Renal cortex interstitium (tissue), 15 donors: ENCODE measurements at places on chromosomes 6 and 20. TPM values are rescaled to one million over a fixed set of nuclear protein-coding genes. Genes with fewer than 3 reads are reported as not detected.

The SLC12A5 gene
- polyA plus RNA-seq, result 2.5 TPM

The NHLRC1 gene
- polyA plus RNA-seq, result 2.6 TPM

The BPIFB2 gene
- not detected for polyA plus RNA-seq

The EYA2 gene
- polyA plus RNA-seq, result 0.95 TPM

The SLC22A7 gene
- 0.79 TPM for polyA plus RNA-seq

The SYNCRIP gene
- 155 TPM for polyA plus RNA-seq

The PNPLA1 gene
- 1.7 TPM for polyA plus RNA-seq

The TRERF1 gene
- 15.9 TPM for polyA plus RNA-seq

The OR2H1 gene
- polyA plus RNA-seq, result not detected

DNA sequence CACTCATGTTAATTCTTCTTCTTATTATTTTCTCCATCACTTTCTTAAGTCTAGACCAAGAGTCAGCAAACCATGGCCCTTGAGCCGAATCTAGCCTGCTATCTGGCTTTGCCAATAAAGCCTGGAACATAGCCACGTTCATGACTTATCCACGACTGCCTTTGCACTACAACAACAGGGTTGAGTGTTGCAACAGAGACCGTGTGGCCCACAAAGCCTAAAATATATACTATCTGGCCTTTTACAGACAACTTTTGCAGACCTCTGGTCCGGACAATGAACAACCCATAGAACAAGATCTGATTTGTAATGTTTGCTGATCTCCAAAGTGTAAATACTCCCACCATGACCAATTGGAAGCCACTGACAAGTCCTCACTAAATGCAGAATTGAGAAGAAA, 140.5 kb upstream of the CDYL start:
- DNase-seq, result no peak

- no peak for DNase-seq
These were observed 44.1 kb upstream of the CTAGE9 start for GRCh38 chr6:131754715-131755567.

DNA sequence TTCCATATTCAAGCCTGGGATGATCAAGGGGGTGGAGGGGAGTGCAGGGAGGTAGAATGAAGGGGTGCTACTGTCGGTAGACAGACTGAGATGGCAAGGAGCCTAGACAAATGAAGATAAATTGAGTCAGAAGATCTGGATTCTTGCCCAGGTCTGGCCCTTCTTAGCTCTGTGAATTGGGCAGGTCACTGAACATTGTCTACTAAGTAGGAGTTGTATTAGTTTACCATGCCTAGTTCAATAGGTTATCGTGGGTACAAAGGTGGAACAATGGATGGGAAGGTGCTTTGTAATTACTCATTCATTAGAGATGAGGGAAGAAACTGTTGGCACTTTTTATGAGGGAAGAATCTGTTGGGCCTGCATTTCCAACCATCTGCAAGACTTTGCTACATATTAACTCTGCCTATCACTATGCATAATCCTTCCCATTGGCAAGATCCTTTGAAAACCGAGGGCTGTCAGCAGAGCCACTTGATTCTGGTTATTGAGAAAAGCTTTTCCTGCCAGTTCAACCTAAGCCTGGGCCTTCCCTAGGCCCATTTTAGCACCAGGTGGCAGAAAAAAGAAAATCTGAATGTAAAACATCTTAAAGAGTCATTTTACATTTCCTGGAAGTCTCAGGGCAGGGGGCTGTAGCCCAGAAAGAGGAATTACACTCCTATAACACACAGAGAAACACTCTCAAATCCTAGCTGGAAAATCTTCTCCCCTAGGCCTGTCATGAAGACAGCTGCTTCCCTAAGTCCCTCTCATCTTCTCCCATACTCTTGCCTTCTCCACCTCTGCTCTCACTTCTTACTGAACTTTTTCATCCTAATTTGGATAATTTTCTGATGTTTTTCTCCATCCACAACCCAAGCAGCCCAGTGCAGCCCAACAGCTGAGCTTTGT, 103.5 kb downstream of the CD24 start:
- no peak for DNase-seq

GRCh38 chr6:149335924-149336608, 18.6 kb downstream of the TAB2 start:
- no peak for DNase-seq

DNA sequence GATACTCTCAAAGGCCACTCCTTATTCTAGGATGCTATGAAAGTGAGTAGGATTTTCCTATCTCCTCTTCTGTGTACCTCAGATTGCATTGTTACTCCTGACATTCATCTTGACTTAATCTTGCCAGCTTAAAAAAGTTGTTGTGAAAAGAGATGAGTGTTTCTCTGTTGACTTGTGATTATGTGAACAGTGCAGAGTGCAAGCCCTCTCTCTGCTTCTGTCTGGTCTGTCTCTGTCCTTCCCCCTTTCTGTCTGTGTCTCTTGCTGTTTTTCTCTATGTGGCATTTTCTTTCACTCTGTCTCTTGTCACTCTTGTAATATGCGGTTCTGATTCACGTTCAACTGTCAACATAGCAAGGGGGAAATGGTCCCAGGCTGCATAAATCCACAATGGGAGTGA, 306.6 kb downstream of the FARS2 start:
- DNase-seq, result no peak

GRCh38 chr20:2403291-2404052, 22.8 kb downstream of the TGM6 start:
- no peak for DNase-seq

- DNase-seq, result no peak
These were observed 48.5 kb upstream of the E2F3 start for GRCh38 chr6:20353134-20353533.

DNA sequence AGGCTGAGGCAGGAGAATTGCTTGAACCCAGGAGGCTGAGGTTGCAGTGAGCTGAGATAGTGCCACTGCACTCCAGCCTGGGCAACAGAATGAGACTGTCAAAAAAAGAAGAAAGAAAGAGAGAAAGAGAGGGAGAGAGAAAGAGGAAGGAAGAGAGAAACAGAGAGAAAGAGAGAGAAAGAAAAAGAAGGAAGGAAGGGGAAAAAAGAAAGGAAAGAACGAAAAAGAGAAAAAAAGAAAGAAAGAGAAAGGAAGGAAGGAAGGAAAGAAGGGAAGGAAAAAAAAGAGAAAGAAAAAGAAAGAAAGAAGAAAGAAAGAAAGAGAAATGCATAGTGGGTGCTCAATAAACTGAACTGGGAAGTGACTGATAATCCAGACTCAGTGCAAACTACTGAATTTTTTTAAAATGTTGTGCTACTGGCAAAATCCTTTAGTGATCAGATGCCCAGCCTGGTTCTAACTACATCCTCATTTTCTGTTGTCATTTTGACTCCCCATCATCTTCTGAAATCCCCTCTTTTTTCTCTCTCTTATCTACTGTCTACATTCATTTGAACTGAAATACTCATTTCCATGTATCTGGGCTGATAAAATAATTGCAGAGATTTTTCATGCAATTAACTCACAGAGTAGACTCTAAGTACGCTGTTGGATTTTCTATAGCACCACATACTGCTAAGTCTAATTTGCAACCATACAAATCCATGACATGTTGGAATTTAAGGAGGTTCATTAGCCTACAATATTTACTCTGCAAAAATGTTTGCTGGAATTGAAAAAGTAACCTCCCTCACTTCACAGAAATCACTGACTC, 85.3 kb upstream of the HIVEP1 start:
- no peak for DNase-seq

DNA sequence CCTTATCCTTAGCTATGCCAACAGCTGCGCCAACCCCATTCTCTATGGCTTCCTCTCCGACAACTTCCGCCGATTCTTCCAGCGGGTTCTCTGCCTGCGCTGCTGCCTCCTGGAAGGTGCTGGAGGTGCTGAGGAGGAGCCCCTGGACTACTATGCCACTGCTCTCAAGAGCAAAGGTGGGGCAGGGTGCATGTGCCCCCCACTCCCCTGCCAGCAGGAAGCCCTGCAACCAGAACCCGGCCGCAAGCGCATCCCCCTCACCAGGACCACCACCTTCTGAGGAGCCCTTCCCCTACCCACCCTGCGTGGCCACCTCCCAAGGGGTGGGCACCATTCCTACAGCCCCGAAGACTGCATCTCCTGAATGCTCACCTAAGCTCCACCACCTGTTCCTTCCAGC, 1.3 kb downstream of the SSTR4 start:
- no peak for DNase-seq

GRCh38 chr6:148441454-148441911, 98.8 kb downstream of the SASH1 start:
- no peak for DNase-seq

DNA sequence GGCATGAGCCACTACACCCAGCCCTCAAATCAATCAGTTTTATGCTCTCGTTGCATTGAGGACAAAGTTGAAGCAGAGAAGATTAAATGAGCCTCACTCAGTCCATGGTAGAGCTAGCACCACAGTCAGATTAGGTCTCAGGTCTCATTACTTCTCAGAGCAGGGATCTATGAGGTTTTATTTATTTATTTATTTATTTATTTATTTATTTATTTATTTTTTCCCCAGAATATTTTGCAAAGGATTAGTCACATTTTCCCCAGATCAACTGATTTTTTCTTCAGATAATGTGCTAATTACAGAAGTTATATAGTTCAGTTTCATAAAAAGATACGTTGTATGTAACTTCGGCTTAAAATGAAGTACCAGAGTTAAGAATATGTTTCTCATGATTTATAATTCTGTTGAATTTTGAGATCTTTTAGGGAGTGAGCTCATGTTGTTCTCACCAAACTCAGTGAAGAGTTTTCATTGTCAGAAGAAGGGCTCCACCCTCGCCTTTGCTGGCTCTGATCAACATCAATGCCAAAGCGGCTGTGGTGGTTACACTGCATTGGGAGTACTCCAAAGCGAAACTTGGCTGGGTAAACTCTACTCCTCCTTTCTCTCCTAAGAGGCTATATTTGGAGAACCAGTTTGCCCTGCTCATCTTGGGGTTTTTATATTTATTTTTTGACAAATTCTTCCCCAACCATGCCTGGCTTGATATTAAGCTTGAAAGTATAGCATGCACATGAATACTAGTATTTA, 12.9 kb upstream of the ID4 start:
- no peak for DNase-seq

- DNase-seq, result no peak
These were observed 256.2 kb upstream of the IRAK1BP1 start for GRCh38 chr6:78611102-78611620.

DNA sequence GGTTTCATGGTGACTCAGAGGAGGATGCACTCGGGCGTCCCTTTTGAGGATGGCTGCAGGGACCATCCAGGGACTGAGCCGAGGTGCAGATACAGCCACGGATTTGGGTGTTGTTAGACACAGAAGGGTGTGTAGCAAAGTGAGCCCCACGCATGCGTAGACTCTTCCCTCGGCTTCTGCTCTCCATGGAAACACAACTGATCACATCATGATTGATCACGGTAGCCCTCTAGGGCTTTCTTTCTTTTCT, 606 bp upstream of the ULBP1 start:
- DNase-seq, result no peak

GRCh38 chr6:143556529-143556928, 45.0 kb upstream of the FUCA2 start:
- no peak for DNase-seq

GRCh38 chr6:92433911-92434310, 985.4 kb downstream of the EPHA7 start:
- DNase-seq, result no peak

GRCh38 chr20:32167552-32167951, 40.0 kb downstream of the PLAGL2 start:
- no peak for DNase-seq

GRCh38 chr6:99746261-99746895, 139.7 kb downstream of the PRDM13 start:
- DNase-seq, result peak; percentile 47

DNA sequence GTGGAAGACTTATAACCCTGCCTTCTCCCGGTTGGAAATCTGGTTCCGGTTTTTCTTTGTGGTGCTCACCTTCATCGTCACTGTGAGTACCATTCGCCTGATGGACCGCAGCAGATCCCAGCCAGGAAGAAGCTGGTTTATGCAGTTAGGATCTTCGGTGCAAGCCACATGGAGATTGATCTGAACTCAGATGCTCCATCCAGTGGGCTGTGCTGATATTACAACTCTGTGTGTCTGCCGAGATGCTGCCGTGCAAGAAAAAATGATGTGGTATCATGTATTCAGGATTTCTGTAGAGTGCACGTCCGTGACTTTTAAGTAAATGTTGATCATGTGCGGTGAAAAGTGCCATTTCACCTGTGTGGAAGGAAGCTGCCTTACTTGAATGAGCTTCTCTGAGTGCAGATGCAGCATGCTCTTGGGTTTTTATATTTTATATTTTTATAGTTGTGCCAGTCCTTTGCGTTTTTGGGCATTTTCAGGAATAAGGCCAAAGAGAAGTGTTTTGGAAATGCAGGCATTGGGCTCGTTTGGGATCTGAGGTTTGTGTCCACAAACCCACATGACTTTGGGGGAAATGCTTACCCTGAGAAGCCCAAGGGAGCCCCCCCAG, 39.2 kb downstream of the DYNLT1 start:
- no peak for DNase-seq

DNA sequence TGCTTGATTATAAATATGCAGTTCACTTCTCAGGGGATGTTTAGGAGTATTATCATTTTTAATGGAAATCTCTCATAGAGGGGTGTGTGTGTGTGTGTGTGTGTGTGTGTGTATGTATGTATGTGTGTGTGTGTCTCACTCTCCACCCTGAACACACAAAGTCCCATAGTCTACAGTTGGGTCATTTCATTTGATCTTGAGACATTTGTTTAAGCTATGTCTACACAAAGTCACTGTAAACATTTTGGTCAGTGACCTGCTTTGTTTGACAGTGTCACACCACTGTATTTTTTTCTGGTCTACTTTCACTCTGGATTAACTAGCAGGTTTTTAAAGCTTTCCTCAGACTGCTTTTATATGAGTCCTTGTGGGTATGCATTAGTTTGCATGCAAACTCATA, 215.2 kb downstream of the GRIK2 start:
- no peak for DNase-seq

- no peak for DNase-seq
These were observed 56.5 kb downstream of the TCP11 start for GRCh38 chr6:35084511-35085203.

DNA sequence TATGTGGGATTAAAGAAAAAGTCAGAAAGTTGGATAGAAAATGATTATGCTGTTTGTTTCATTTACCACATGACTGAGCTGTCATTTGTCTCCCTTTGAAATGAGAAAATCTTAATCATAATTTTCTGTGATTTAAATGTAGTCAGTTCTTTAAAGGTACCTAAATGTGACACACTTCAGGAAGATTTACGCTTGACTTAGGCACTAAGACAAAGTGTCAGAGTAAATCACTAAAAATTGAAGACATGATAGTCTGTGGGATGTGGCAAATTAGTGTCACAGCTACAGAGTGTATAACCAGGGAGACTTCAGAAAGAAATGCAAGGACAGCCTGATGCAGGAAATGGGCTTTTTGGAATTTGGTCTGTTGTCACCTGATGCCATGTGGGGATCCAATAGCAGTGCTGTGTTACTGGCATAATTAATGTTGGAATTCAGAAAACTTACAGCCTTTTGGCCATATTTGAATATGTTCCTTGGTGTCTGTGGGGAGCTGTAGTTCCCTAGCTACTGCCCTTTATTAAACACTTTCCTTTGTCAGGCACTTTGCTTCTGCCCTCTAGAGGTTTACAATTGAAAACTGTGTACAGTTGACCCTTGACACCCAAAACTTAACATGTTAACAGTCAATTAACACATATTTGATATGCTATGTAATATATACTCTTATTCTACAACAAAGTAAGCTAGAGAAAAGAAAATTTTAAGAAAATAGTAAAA, 493.8 kb downstream of the UTRN start:
- no peak for DNase-seq

GRCh38 chr6:112770308-112770707, 423.2 kb downstream of the RFPL4B start:
- no peak for DNase-seq
